ENCODE measurements at places on chromosomes 11 and 22. TPM values are rescaled to one million over a fixed set of nuclear protein-coding genes. Genes with fewer than 3 reads are reported as not detected.

Gene IGLL5
- not detected for total RNA-seq

Gene PEX16
- 25.8 TPM for total RNA-seq

Gene FAM227A
- 1.8 TPM for total RNA-seq

Gene TCP11L1
- total RNA-seq = 10.6 TPM

Gene ACTN3
- not detected for total RNA-seq

Gene IL10RA
- total RNA-seq = not detected

Gene OTOG
- not detected for total RNA-seq

Gene SLC43A1
- total RNA-seq = 10.1 TPM

Gene GLYAT
- total RNA-seq = not detected

Gene MPPED2
- total RNA-seq = 3.7 TPM

Gene OR6T1
- total RNA-seq = not detected

Gene NAP1L4
- 203 TPM for total RNA-seq

Gene DENND5A
- total RNA-seq = 63.9 TPM

Gene ADAMTS8
- total RNA-seq = not detected

Gene KCNJ4
- total RNA-seq = 0.29 TPM

Gene NCR3LG1
- 6.6 TPM for total RNA-seq

Gene POU2AF2
- not detected for total RNA-seq

Gene HEPN1
- not detected for total RNA-seq

Gene KCTD14
- 0.80 TPM for total RNA-seq

Gene TUB
- 10.0 TPM for total RNA-seq

Gene KCNJ11
- not detected for total RNA-seq

Gene FOLR1
- total RNA-seq = not detected

Gene PKDREJ
- not detected for total RNA-seq

Gene DDX17
- total RNA-seq = 308 TPM

Gene KRTAP5-8
- 0.26 TPM for total RNA-seq

Gene GGT5
- total RNA-seq = 0.13 TPM

Gene EIF3F
- 307 TPM for total RNA-seq

Gene RCE1
- 17.4 TPM for total RNA-seq

Gene MUC6
- total RNA-seq = not detected

Gene SORL1
- total RNA-seq = 45.0 TPM

Gene DPAGT1
- total RNA-seq = 22.3 TPM
